ENCODE measurements at places on chromosomes 11 and 22.

GRCh38 chr11:62728171-62728988 is at the start of gene TTC9C:
Gene TTC9C (plus strand): TSS chr11:62728486. CDS start chr11:62728849, 363 bp downstream.
- peak; percentile 49 for DNase-seq

GRCh38 chr22:46750863-46751443 is 11.5 kb upstream of the TBC1D22A start:
- no peak for DNase-seq

- no peak for DNase-seq
These were observed 16.5 kb upstream of the EHD1 start for GRCh38 chr11:64894812-64895452.

- no peak for DNase-seq
These were observed 1.9 kb upstream of the OR6Q1 start for GRCh38 chr11:58028687-58029411.

DNA sequence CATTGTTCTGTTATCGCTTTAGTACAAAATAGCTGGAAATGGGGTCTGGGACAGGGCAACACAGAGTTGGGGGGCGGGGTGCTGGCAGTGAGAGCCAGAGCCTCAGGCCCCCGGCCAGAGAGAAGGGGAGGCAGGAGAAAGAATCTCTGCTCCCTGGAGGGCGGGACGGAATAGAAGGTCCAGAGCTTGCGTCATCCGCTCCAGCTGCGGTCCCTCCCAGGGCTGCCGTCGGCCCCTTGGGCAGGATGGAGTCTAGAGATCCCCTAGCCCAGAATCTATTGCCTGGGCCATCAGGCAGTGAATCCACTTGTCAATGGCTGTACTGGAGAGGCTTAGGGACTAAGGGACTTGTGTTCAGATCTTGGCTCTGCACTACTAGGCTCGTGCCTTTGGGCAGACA is 5.0 kb downstream of the TP53I11 start:
- no peak for DNase-seq

DNA sequence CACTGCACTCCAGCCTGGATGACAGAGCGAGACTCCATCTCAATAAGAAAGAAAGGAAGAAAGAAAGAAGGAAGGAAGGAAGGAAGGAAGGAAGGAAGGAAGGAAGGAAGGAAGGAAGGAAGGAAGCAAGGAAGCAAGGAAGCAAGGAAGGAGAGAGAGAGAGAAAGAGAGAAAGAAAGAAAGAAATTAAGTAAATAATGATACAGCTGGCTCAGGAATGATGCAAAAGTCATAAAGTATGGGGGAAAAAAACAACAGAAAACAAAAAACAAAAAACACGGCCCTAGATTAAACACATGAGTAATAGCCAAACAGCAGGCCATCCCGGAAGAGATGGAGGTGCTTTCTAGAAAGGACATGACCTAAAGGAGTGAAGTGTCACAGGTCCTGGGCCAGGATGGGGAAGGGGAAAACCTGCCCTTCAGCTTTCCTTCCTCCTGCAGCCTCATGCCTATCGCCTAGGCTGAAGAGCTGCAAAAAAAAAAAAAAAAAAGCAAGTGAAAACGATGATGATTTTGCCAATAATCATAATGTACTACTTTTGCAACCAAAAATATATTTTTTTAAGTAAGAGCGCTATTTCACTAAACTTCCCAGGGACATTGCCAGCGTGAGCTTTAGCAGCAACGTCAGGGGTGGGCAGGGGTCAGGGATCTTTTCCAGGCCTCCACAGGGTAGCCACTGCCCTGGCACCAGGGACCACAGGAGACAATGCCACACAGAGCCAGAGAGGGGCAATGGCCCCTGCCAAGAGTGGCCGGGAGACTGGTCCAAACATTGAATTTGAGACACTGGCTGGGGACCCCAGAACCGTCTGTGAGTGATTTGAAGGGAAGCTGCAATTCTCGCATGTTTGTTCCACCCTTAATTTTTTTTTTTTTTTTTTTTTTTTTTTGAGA is 28.2 kb upstream of the TMPRSS4 start:
- no peak for DNase-seq

GRCh38 chr22:23231471-23232093 is 51.3 kb downstream of the BCR start:
- DNase-seq, result no peak

DNA sequence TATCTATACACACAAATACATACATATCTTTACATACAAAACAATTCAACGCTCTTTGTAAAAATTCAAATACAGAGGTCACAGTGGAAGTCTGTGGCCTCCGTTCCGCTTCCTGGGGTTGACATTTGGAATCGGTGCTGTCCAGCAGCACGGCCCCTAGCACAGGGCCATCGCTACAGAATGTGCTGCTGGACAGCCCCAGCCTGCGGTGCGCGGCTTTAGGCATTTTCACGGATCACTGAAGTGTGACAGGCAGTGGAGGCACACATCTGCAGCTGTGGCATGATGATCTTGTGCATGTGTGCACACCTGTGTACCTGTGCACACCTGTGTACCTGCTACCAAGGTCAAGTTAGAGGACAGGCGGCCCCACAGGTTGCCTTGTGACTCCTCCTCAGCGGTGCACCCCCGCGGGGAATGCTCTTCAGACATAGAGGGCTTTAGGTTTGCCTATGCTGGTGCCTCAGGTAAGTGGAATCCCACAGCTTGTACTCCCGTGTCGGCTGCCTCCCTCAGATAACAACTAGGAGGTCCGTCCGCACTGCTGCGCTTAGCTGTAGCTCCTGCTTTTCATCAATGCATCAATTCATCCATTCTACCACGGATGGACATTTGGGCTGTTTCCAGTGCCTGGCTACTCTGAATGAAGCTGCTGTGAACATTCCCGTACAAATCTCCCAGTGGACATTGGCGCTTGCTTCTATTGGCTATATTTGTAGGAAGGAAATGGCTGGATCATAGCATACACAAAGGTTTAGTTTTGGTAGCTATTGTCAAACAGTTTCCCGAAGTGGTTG is 29.9 kb downstream of the GAL start:
- DNase-seq, result no peak

DNA sequence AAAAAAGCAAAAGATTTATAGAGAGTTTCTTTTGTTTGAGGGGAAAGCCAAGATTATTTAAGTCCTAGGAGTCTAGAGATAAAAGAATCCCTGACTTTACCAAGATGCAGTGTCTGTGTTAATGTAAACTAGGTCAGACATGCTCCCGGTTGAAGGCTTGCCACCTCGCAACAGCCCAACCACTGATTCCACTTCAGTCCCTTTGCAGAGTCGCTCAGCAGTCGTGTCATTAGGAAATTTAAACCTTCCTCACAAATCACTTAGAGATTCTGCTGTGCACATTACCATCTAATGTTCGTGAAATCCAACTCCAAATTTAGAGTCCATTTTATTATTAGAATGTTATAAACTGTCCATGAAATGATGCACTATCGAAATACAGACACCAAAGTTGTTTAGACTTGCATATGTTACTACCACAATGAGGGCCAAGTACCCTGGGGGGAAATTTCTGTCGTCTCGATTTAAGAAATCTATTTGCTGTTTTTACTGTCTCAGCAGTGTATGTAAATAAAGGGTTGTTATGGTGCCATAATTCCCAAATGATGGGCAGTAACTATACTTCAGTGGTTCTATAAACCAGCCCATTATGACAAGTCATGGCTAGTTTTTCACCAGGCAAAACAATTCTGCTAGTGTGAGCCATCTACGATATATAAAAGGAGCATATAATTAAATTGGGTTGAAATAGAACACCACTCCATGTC is 101.4 kb upstream of the MTNR1B start:
- DNase-seq, result no peak

DNA sequence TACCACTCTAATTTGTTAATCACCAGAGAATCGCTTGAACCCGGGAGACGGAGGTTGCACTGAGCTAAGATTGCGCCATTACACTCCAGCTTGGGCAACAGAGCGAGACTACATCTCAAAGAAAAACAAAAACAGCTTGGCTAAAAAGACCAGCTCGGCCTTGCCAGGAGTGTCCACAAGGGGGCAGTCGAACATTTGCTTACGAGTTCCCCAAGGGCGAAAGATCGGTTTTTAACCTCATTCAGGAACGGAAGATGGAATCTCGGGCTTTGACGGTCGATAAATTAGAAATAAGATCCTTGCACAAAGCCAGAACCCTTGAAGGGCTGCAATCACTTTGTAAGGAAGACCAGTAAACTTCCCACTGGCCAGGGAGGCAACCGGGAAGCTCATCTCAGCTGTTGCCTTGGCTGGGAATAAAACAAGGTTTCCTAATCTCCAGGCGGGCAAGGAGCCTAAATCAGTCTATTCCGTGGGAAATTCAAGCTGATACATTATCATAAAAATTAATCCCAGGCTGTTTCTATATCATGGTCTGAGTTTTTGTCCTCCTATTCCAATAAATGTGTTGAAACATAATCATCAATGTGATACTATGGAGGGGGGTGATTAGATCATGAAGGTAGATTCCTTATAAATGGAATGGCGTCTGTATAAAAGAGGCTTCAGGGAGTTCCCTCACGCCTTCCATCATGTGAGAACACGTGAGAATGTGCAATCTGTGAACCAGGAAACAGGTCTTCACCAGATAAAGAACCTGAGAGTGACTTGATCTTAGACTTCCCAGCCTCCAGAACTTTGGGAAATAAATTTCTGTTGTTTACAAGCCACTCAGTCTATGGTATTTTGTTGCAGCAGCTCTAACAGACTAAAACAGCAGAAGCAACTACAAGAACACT is 14.9 kb upstream of the SLC29A2 start:
- DNase-seq, result peak; percentile 74

DNA sequence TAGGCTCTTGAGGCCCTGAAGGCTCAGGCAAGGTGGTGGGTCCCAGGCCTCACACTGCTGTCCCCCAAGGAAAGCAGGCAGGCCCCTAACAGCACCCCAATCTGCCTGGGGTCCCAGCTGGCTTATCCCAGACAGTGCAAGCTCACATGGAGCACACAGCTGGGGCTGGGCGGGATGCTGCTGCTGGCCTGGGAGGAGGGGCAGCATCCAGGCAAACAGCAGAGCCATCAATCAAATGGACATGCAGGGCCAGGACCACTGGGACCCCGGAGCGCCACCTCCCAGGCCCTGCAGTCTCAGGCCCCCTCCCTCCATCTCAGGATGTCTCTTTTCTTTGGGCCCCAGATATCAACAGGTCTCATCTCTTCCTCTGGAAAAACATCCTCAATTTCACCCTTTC is 140.3 kb downstream of the BRD1 start:
- DNase-seq, result no peak

DNA sequence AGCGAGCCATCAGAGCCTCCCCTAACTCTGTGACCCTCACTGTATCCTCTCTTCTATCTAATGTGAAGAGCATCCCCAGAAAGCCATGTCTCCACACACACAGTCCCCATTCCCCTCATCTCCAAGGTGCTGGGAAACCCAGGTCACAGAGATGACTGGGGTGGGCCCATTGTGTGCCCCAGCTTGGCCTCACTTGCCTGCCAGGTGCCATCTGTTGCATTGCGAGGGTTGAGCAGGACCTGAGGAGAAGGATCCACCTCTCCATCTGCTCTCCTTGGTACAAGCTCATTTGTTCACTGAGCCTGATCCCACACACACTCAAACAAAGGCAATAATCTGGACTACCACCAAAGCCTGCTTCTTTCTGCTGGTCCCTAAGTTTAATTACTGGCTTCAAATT is 118.8 kb downstream of the SPATA19 start:
- DNase-seq, result no peak

- DNase-seq, result peak; percentile 33
These were observed 1.0 kb downstream of the POU2AF3 start for GRCh38 chr11:111299101-111300026.

- no peak for DNase-seq
These were observed 87.5 kb upstream of the MTNR1B start for GRCh38 chr11:92881940-92882450.

DNA sequence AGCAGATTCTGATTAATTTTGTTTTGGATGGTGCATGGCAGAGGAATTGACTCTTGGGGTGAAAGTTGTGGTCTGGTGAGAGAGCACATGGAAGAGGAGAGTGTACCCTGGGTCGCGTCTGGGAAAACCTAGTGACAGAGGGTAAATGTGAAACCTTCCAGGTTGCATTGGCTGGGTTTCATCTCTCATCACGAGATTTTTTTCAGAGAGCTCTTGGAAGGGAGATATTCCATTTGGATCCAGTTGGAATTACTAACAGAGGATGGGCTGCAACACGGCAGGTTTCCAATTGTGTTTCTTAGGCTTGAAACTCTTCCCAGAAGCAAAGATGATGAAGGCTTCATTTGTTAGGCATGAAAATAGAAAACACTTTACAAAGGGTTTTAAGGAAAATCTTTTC is 109.7 kb upstream of the MTMR2 start:
- DNase-seq, result no peak

GRCh38 chr22:21936151-21936775 is 16.4 kb downstream of the PPM1F start:
- DNase-seq, result no peak

- no peak for DNase-seq
These were observed 25.8 kb downstream of the TPCN2 start for GRCh38 chr11:69074375-69075140.

- DNase-seq, result no peak
These were observed 79.3 kb upstream of the PRR5 start for GRCh38 chr22:44622679-44623078.

DNA sequence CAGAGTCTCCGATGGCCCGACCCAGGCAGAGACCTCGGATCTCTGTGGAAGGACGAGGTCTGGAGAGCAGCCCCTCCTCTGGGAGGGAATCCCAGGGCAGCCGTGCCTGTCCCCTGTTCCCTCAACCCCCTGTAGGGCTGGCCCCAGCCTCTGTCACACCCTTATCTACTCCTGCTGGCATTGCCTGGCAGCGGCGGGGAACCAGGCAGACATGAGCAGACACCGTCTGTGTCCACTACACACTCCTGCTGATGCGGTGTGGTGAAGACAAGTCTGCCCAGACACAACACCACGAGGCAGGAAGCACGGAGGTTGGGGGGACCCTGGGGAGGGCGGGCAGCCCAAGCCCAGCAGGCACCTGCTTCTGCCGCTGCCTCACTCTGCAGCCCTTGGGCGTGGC is 52.5 kb upstream of the A4GALT start:
- no peak for DNase-seq

GRCh38 chr11:87137711-87138110 is 100.0 kb downstream of the TMEM135 start:
- DNase-seq, result no peak

DNA sequence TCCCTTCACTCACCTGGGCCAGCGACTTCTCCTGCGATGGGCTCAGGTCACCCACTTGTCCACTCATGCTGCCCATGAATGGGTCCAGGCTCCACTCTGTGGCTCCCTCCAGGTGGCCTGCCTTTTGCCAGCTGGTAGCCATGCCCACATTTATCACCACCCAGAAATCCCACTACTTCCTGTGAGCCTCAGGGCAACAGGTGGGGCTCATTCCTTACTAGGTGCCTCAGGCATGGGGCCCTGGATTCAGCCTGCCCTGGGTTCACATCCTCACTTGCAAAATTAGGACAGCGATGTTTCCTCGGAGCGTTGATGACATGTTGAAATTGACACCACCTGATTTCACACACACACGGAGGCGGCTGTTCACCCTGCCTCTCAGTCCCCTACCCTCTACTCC is at the start of gene SEC14L6:
TSS of gene SEC14L6 (minus strand) at position 126 of the 400 bp plus-strand sequence. CDS start at position 67, 59 bp downstream.
- DNase-seq, result no peak
